ENCODE measurements at places on chromosomes 3 and 15.

GRCh38 chr3:99393961-99394360 is 244.4 kb upstream of the COL8A1 start:
- DNase-seq = no peak

- no peak for DNase-seq
Measured at GRCh38 chr3:186264608-186265400, 97.2 kb downstream of the DGKG start.

- DNase-seq = no peak
Measured at GRCh38 chr15:55587321-55588069, 650 bp downstream of the PYGO1 start.

DNA sequence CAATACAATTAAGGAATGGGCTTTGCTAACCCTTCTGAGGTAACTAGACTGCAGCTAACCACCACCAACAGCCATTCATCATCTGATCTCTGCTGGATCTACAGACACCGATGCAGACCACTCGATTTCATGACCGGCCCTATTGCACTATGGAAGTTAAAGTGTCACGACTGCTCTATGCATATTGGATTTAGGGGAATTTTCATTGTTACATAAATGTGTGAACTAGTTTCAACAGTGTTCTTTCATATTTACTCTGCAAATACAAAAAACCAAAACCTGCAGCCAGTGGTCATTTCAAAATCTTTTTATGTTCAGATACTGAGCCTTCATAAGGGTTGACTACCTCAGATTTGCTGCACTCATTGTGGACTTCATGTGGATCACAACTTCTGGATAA is 14.5 kb downstream of the CDV3 start:
- DNase-seq = no peak

GRCh38 chr3:12170207-12170606 is 11.5 kb upstream of the TIMP4 start:
- no peak for DNase-seq

Measured in non-pigmented ciliary epithelial cell (primary cell).